ENCODE measurements at places on chromosomes 2 and 18. TPM values are rescaled to one million over a fixed set of nuclear protein-coding genes. Genes with fewer than 3 reads are reported as not detected.

GRCh38 chr2:8441986-8442385 is 239.9 kb upstream of the ID2 start:
- H3K27me3 ChIP-seq, result peaks cover 3% of the 10 kb centered on the region
- DNase-seq, result no peak
- peaks cover 33% of the 10 kb centered on the region for H3K36me3 ChIP-seq
- H3K4me3 ChIP-seq, result no peak overlapping the region
- peaks cover 24% of the 10 kb centered on the region for H3K4me1 ChIP-seq

- no peak for DNase-seq
- H3K4me3 ChIP-seq, result no peak overlapping the region
- H3K27me3 ChIP-seq, result peaks cover 1% of the 10 kb centered on the region
- peaks cover 3% of the 10 kb centered on the region for H3K4me1 ChIP-seq
- H3K36me3 ChIP-seq, result no peaks in the 10 kb centered on the region
Observed at GRCh38 chr2:130849896-130850787, 13.4 kb downstream of the ARHGEF4 start.

PGAP1 gene
- total RNA-seq, result 53.6 TPM

- H3K27ac ChIP-seq, result no peak overlapping the region
- H3K27me3 ChIP-seq, result peaks cover 4% of the 10 kb centered on the region
- no peaks in the 10 kb centered on the region for H3K36me3 ChIP-seq
- no peak for DNase-seq
Observed at GRCh38 chr18:47062471-47062870, 27.1 kb upstream of the ELOA2 start.

DNA sequence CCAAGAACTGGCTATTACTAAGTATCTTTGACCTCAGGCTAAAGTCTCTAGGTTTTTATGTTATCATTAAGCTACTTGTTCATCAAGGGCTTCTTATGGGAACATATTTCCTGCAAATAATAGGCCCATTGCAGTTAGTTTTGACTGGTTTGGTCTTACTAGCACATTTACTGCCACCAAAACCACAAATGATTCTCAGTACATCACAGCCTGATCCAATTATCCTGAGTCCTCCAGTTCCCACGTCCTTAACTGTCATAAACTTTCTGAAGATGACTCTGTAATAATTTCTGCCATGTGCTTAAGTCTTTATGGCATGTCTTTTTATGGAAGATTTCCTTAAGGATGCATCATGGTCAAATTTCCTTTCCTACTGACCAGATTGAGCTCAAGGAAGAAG is 123.3 kb upstream of the TANK start:
- H3K4me3 ChIP-seq, result no peak overlapping the region
- DNase-seq, result no peak
- H3K27me3 ChIP-seq, result peaks cover 10% of the 10 kb centered on the region
- H3K4me1 ChIP-seq, result no peaks in the 10 kb centered on the region
- H3K27ac ChIP-seq, result no peak overlapping the region

- peak; percentile 60 for DNase-seq
- peaks cover 17% of the 10 kb centered on the region for H3K4me1 ChIP-seq
- H3K27ac ChIP-seq, result peak overlapping the region; percentile 27
Observed at GRCh38 chr18:3525870-3526420, 76.0 kb downstream of the TGIF1 start.

DNA sequence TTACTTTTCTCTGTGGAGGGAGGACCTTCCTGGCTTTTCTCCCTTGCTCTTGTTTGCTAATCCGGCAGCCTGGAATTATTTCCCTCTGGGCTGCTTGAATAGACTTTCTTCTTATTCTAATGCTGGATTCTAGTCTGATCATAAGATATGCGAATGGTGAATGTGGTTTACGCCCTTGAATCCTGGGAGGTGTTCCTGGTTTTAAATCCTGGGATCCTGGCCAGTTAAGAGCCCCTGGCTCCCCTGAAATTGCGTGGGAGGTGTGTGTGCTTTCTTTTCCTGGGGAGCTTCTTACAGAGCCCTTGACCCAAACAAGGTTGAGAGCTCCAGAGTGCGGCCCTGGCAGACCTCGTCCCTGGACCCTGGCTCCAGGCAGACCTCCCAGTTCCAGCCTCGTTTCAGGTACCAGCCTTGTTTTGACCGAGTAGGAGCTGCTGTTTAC is 2.8 kb downstream of the SH3BP4 start:
- peaks cover 49% of the 10 kb centered on the region for H3K27me3 ChIP-seq
- DNase-seq, result no peak
- H3K4me1 ChIP-seq, result peaks cover 8% of the 10 kb centered on the region
- H3K4me3 ChIP-seq, result no peak overlapping the region
- no peaks in the 10 kb centered on the region for H3K36me3 ChIP-seq

DNA sequence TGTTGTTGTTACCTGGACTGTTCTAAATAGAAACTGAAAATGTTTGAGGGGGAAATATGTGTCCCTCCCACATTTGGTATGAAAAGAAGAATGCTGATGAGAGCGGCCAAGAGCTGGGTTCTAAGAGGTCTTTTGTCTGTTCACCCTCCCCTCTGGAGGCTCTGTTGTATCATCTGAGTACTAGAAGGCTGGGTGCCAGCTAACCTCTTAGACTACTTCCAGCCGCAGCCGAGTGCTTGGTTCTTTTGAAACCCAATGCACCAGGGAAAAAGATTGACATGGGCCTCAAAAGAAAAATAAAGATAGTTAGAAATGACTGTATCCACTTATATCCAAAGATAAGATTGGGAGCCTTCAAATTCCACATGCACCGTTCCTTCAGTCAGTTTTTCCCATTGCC is 255.9 kb downstream of the TXNL1 start:
- no peak overlapping the region for H3K4me3 ChIP-seq
- no peaks in the 10 kb centered on the region for H3K4me1 ChIP-seq
- no peaks in the 10 kb centered on the region for H3K36me3 ChIP-seq
- no peak for DNase-seq
- H3K27ac ChIP-seq, result no peak overlapping the region

WDR54 gene
- total RNA-seq, result 105 TPM

AAMP gene
- total RNA-seq, result 44.2 TPM

ZNF521 gene
- total RNA-seq, result not detected

DNA sequence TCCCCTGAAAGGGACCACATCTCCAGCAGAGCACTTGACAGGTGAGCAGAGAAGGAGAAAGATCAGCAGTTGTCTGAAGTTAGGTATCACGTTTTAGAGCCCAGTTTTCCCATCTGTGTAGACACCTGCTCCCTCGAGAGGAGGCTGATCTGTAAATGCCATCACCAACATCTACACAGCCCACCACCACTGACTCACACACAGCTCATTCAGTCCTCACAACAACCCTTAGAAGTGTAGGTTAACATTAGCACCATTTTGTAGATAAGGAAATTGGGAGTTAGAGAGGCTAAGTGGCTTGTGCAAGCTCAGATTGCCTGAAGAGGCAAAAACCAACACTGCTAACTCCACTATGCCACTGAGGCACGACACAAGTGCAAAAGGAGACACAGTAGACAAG is 37.2 kb upstream of the STAT1 start:
- DNase-seq, result no peak
- no peaks in the 10 kb centered on the region for H3K27me3 ChIP-seq
- peaks cover 31% of the 10 kb centered on the region for H3K36me3 ChIP-seq
- no peak overlapping the region for H3K4me3 ChIP-seq
- H3K27ac ChIP-seq, result no peak overlapping the region

GRCh38 chr2:159553727-159554126 is 62.6 kb downstream of the BAZ2B start:
- H3K36me3 ChIP-seq, result no peaks in the 10 kb centered on the region
- H3K4me1 ChIP-seq, result no peaks in the 10 kb centered on the region
- DNase-seq, result no peak
- no peak overlapping the region for H3K27ac ChIP-seq

All from activated CD4-positive, alpha-beta memory T cell treated with anti-CD3 and anti-CD28 coated beads, Interleukin-2, amount 10 ng/mL, durations not matched to agents 7 days and 5 days (primary cell).